Smooth muscle cell of the umbilical artery (primary cell): ENCODE measurements at places on chromosomes 1 and 21. TPM values are rescaled to one million over a fixed set of nuclear protein-coding genes. Genes with fewer than 3 reads are reported as not detected.

The OLIG2 gene
- not detected in 2 replicates for total RNA-seq

The ST6GALNAC3 gene
- total RNA-seq: 2.1 and 2.5 TPM in 2 replicates

The ACKR1 gene
- not detected in 2 replicates for total RNA-seq

The SLFNL1 gene
- 0.65 and 0.89 TPM in 2 replicates for total RNA-seq

The SEC16B gene
- 3.3 and 3.6 TPM in 2 replicates for total RNA-seq

The TAS1R3 gene
- 0.23 and 0.30 TPM in 2 replicates for total RNA-seq

The NBPF19 gene
- total RNA-seq: 13.1 and 23.6 TPM in 2 replicates

The RGS16 gene
- 0.14 and 0.30 TPM in 2 replicates for total RNA-seq

The ACTL8 gene
- total RNA-seq: under 0.01 TPM in 1 of 2 replicates, not detected in the other
